ENCODE measurements at places on chromosomes 1 and 21.
A peak's percentile ranks its signal among the peaks of the same experiment; 100 is the strongest.

- no peak for DNase-seq
Observed at GRCh38 chr1:211198111-211198510, 61.1 kb upstream of the RCOR3 start.

- no peak for DNase-seq
Observed at GRCh38 chr1:233172201-233172600, 123.3 kb downstream of the PCNX2 start.

- DNase-seq = no peak
Observed at GRCh38 chr1:1427106-1427819, 6.2 kb upstream of the ANKRD65 start.

DNA sequence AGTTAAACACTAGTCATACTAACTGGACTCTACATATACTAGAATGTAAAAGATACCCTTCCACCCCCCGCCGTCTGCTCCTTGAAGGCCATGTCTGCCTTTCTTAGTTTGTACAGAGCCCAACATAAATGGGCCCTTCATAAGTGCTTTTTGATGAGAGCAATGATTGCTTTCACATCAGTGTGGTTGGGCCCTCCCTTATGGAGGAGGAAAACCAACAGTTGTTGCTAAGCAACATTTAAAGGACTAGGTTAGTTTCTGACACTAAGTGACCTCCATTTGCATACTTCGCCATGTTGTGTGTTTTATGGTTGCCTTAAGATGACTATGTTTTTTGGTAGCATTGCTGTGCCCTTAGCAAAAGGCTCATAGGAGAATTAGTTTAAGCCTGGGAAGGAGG is 182.0 kb upstream of the SGIP1 start:
- no peak for DNase-seq

DNA sequence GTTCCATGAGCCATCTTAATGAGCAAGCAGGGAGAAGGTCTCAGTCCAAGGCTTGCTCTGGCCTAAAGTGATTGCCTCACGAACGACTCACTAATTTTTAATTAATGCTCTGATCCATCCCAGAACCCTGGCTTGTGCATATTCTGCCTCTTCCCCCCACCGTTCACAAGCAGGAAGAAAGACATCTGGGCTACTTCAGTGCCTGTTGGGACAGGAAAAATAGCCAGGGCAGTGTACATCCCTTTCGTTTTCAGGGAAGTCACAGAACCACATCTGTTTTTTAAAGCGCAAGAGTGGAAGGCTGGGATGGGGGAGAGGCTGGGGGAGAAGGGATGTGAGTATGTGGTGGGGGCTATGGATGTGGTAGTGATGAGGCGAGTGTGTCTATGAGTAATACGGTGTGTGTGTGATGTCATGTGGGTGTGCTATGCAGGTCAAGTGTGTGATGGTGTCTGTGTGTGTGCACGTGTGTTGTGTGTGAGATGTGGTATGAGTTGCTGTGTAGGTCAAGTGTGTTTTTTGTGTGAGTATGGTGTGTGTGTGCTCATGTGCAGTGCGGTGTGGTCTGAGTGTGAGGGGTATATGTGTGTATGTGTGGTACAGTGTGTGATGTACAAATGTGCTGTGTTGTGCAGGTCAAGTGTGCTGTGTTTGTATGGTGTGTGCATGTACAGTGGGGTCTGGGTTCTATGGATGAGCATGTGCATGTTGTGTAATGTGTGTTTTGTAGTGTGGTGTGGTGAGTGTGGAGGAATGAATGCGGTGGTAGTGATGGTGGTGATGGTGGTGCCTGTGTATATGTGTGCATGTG is 64.9 kb upstream of the SYT6 start:
- no peak for DNase-seq

- no peak for DNase-seq
Observed at GRCh38 chr1:156551066-156551643, 21.2 kb downstream of the IQGAP3 start.

DNA sequence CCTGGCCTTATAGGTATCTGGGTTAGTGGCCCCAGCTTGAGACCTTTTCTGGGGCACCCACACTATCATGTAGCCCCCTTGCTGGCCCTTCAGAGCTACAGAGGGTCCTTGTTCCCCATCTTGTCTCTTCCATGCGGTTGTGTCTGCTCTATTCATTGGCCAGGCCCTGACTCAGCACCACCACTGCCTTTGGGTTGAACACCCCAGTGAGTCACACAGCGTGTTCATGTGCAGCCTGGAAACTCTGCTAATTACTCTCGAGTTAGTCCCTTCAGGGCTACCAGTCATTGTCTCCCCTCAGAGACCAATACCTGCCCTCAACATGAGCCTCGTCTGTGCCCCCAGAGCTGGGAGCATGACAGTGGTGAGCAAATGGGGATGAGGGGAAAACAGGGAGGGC is 28.2 kb upstream of the IKBKE start:
- DNase-seq = no peak

- DNase-seq = no peak
Observed at GRCh38 chr1:183237046-183237445, 51.0 kb downstream of the LAMC2 start.

DNA sequence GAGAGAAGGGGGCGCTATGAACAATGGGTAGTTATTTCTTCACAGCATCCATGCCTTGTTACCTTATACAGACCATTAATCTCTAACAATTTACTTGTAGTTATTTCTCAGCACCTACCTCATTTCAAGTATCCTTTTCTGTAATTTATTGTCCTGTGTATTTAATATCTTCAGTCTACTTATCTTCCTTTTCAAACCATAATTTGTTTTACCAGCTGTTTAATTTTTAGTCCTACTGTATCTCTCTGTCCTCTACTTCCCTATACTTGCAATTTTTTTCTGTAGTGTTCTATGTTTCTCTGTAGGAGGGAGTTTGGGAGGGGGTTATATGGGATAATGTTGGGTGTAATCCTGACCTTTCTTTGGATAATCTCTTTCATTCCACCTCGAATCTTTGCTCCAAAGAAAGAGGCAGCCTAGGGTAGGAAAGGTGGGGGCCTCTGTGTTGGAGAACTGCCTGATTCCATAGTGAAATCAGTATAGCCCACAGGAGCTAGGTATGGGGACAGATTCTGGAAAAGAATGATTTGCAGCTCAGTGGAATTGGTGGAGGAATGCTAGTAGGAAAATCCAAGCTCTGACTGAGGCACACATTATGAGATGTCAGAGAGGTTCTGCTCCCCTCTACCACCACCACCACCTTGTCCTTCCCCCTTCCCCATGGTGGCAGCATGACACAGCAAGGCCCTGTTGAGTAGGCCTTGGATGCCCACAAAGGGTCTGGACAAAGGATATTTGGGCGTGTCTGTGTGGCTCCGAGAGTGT is 642 bp downstream of the MLLT11 start:
- no peak for DNase-seq

- DNase-seq = no peak
Observed at GRCh38 chr1:115874904-115875303, 34.0 kb upstream of the NHLH2 start.

- peak; percentile 51 for DNase-seq
Observed at GRCh38 chr1:166839600-166840308, 479 bp downstream of the POGK start.

DNA sequence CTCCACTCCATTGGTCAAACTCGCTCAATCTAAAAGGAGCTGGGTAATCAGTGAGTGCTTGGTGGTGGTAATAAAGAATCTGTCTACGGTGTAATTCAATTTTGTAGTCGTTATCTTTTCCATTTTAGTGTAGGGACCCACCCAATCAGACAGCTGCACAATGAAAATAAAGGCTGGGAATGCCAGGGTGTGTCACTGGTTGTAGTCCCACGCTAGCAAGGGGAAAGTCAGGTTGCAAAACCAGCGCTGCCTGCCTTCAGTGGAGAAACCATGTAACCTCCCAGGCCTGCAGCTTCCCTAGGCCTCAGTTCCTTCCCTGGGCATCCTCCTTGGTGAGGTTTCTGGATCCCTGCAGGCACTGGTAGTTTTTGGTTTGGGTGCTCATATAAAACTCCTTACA is 49.4 kb upstream of the PPP2R5A start:
- no peak for DNase-seq

DNA sequence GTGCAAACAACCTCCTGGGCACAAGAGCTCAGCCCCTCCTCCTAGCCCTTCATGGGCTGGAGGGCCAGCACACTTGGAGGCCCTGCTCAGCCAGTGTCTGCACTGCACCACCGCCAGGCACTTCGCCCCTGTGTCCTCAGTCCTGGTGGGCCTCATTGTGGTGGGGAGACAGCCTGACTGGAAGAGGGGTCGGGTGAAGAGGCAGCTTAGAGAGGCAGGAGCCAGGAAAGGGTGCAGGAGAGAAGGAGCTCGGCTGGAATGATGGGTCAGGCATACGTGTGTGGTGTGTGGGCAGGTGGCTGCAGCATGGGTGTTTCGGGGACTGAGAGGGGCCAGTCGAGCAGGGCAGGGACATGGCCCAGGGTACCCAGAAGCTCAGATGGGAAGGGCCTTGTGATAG is 4.1 kb downstream of the WNT3A start:
- no peak for DNase-seq

- DNase-seq = no peak
Observed at GRCh38 chr1:193210996-193211395, 24.6 kb upstream of the B3GALT2 start.

- no peak for DNase-seq
Observed at GRCh38 chr1:115955228-115955627, 21.1 kb upstream of the SLC22A15 start.
